ENCODE measurements at places on chromosomes 7 and 10.

DNA sequence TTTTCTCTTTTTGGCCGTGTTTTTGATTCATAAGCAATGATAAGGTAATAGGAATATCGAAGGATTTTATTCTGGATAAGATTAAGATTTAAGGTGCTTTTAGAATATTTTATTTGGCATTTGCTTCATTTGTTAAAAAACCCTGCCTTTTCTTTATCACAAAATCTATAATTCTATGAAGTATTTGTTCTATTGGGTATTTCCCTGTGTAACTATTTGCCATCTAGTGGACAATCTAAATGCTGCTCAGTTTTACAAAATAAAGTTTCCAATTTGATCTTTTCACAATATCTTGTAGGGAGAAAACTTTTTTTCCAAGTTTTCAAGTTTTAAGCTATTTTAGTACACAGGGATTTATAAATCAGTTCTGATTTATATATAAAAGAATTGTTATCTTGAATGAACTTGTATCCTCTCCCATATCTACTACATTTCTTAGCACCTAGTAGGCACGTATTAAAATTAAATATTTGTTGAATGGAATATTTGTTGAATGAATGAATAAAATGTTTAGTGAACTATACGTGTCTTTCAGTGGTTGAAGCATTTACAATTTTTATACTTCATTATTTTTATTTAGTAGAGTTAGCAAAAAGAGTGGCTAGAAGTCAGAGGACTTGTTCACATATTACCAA is 26.5 kb downstream of the ANKRD7 start:
- no peak for DNase-seq

DNA sequence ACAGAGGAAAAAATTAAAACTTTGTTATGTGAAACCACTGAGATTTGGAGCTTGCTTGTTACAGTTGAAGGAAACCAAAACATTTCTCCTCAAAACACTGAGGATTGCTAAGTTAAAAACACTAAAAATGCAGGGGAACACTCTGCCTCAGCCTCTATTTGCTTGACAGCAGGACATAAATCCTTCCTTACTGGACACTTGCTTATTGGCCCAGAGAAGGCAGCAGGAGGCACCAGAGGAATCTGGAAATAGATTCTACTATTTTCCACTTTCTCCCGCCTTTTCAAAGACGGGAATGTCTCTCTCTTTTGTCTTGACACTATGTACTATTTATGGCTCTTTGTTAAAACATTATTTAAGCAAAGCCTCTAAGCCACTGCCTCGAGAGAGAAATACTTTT is 67.9 kb downstream of the MTURN start:
- no peak for DNase-seq

GRCh38 chr10:26527018-26527417 is 88.9 kb downstream of the APBB1IP start:
- DNase-seq, result no peak

DNA sequence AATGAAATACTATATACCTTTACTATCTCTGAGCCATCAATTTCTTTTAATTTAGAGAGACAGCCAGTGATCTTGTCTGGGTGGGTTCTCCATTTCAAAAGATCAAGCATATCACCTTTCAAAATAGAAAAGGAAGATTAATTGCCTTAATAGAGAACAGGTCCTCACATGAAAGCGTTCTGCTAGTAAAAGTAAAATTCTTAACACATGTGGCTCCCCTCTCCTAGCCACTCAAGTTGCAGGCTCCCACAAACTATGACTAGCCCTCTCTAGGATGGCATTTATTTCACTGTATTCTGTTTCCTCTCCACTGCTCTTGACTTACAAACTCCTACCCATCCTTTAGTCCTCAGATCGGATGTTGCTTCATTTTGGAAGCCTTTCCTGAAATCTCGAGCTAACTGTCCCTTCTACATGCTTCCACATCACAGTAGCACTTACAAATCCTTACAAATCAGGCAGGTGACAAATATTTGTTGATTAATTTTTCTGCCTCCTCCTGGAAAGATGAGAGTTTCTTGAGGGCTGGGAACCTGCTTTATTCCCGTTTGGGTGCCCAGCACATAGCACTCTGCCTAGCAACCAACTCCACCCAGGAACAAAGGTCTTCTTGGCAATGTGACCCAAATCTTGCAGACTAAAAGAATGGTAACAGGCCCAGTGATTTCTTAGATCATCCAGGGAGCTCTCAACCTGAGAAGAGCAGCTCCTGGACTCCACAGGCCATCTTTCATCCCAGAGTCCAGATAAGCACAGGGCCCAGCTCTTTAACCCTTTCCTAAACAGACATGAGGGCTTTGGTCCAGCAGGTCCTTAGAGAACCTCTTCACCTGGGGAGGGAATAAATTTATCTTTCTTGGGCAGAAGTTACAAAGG is 310.4 kb upstream of the IMMP2L start:
- no peak for DNase-seq

GRCh38 chr7:37493810-37494209 is 45.1 kb upstream of the ELMO1 start:
- no peak for DNase-seq

- DNase-seq, result no peak
These were observed 486.5 kb downstream of the CALN1 start for GRCh38 chr7:71925663-71926062.

DNA sequence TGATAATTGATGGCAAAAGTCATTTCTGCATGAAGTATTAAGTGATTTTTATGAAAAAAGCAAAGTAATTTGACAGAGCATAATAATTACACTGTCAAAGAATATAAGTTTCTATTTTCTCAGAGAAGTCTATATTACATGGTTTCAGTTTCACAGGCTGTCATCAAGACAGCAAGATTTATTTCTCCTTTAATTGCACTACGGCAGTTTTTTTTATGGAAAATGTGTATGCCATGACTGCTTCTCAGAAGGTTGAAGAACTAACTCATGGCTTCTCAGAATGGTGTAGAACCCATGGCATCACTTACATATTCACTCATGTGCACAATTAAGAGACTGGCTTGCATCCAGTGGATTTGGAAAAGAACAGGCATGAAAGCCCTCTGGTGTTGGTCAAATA is 870.3 kb upstream of the SORCS1 start:
- no peak for DNase-seq

GRCh38 chr7:8160779-8161345 is 101.1 kb downstream of the ICA1 start:
- DNase-seq, result no peak

DNA sequence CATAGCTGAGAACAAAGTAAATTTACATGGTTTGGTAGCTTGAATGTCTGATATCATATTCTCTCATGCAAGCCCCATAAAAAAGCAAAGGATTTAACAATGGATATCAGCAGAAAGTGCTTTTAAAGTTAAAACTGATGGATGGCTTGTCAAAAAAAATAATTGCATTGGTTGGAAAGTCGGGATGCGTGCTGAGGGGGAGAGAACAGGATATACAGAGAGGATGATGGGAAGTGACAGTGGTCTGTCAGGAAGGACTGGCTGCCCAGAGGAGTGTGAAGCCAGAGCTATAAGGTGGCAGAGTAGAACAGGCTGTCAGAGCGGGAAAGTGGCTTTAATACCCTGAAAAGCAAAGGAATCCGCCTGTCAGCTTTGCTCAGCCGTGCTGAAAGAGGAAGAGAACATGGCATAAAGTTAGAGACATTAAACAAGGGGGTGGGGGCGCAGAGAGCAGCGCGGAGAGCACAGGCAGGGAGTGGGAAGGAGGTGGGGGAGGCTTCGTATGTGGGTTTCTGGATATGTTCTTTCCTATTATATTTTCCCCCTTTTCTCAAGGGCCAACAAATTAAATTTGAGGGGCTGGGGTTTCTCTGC is 493.0 kb downstream of the LRMDA start:
- DNase-seq, result no peak

DNA sequence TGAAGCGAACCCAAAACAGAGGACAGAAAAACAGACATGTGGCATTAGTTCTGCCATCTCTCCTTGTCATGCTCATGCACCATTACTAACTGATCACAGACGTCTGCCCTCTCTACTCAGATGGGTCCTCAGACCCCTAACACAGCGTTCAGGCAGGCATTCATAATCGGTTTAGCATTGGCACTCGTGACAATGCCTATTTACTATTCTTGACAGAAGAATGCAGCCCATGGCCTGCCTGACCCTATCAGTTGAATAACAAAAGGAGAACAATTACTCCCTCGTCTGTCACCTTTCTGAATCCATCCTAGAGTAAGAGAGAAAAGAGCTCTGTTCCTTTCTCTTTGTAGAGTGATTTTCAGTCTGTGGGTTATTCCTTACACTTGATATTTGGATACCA is 194.6 kb upstream of the PHYHIPL start:
- no peak for DNase-seq

DNA sequence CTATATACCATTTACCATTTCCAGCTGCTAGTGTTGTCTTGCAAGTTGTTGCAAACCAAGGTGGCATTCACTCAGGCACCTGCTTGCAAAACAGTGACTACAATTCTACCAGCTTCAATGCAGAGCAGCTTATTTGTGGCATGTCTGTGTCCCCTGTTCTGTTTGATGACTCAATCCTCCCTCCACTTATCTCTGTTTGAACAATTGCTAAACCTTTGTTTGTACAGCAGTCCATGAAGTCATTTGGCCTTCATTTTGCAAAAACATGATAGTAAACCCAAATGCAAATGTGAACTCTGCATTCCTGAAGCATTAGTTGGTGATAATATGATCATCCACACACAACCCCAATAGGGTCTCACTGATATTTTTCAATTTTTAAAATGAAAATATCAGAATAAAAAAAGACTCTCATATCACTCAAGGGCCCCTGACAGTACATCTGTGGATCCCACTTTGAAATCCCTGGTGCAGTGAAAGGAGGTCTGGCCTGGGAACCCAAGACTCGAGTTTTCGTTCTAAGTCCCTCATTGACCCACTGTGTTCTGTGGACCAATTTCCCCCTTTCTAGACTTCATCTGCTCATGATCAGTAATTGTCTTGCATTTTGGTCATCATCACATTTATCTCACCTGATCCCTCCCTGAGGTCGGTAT is 425.4 kb downstream of the RPS24 start:
- DNase-seq, result no peak

DNA sequence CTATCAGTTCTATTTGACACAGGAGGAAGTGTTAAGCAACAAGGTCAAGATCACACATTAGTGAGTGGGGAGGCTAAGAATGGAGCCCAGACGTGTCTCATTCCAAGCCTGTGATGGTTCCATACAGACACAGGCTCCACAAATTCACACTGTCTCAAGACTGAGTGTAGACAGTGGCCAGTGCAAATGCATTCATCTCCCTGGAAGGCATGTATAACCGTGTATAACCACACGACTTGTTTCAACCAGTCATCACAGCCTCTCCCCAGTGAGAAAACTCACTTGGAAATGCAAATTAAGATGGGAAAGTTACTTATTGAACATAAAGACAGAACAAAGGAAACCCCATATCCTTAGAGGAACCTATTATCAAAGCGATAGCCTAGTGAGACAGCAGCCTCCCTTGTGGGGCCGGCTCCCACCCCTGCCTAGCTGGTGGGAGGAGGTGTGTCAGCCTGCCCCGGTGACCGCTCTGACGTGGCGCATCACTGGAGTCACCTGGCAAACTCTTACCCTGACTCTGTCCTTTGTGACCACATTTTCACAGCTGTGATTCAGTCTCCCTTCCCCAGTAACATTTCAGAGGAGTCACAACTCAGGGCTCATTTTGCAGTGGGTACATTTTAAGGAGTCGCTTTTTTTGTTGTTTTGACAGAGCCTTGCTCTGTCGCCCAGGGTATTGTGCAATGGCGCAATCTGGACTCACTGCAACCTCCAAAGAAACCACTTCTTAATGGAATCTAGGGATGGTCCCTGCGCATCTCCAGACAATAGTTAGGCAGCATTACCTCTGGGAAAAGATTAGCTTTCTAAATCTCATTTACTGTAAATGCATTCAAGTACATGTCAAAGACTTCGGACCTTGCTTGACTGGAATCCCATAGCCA is 126.6 kb upstream of the PARD3 start:
- DNase-seq, result no peak

- DNase-seq, result no peak
These were observed 10.2 kb downstream of the TRPV5 start for GRCh38 chr7:142923391-142923790.

GRCh38 chr7:150356265-150356897 is 12.2 kb upstream of the REPIN1 start:
- peak; percentile 56 for DNase-seq

- no peak for DNase-seq
These were observed 4.2 kb downstream of the SMARCD3 start for GRCh38 chr7:151244196-151244840.

- DNase-seq, result no peak
These were observed 204.4 kb downstream of the DIP2C start for GRCh38 chr10:484925-485661.

GRCh38 chr10:69948261-69948660 is 104.4 kb upstream of the MACROH2A2 start:
- no peak for DNase-seq

DNA sequence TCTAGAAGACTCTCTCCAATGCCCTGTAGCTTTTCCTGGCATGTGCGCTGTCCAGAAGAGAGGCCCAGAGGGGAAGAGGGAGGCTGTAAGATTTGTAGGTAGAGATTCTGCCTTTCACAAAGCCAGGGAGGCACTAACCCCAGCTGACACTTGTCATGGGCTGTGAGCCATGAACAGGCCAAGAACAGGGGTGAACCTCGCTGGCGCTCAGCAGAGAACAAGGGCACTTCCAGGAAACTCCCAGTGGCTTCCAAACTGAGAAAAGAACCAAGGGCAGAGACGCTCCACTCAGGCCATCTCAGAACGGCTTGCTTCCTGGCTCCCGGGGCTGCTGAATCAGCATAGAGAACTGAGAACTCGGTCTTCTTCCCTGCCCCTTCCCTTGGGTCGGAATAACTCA is 257.8 kb upstream of the ZNF32 start:
- DNase-seq, result no peak

- no peak for DNase-seq
These were observed 208.5 kb downstream of the COBL start for GRCh38 chr7:51108134-51108533.

GRCh38 chr7:101129603-101130117 is 2.8 kb downstream of the SERPINE1 start:
- no peak for DNase-seq

DNA sequence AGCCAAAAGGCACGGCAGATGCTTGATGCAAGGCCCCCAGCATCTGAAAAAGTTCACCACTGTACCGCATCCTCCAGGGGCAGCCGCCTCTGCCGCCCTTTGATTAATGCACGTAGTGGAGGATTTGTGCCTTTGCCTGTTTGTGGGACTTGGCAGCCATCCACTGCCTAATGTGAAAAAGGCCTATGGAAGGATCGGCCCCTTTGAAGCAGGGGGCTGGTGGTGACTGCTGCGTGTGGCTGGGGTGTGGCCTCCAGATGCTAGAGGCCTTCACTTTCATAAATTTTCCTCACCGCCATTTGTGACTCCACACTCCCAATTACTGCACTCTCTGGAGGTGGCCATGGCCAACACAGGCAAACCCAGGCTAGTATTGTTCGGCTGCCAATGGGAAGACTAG is 226.0 kb downstream of the BMPER start:
- no peak for DNase-seq

- DNase-seq, result no peak
These were observed 177.0 kb downstream of the AUTS2 start for GRCh38 chr7:69775231-69775771.

- no peak for DNase-seq
These were observed 263.7 kb downstream of the IPMK start for GRCh38 chr10:58003945-58004344.
